CMK (cell line): ENCODE measurements at places on chromosomes 6 and 20.

- DNase-seq = no peak
Measured at GRCh38 chr6:124055963-124056362, 252.3 kb downstream of the NKAIN2 start.

DNA sequence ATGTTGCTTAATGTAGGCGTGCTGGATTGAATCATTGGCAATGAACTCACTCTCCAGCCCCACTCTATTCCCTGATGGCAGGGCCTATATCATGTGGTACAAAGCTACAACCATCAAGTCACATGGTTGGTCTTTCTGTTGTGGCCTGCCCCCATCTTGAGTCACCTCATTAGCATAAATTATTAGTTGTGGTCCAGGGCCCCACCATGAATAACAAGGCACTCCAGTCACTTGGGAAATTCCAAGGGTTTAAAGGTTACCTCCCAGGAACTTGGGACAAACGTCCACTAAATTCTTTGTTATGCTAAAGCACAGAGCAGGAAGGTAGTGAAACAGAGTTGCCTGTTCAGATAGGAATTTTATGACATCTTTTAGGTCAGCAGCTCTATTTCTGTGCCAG is 193.7 kb downstream of the SLC35F1 start:
- no peak for DNase-seq

- no peak for DNase-seq
Measured at GRCh38 chr6:105209950-105210706, 30.3 kb upstream of the POPDC3 start.

DNA sequence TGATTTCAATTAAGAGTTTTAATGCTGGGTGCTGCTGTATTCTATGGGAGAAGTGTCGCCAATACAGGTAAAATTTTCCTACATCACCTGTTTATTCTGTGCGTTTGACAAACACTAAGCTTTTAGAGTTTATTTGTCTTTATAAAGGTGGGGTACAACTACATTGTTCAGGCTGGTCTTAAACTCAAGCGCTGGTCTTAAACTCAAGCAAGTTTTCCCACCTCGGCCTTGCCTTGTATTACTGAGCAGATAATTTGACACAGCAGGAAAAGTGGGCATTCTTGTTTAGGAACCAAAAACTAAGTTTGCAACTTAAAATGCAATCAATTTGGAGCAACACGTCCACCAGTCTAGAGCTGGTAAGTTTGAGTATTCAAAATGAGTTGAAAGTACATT is 112.9 kb upstream of the BTN3A2 start:
- DNase-seq = no peak

DNA sequence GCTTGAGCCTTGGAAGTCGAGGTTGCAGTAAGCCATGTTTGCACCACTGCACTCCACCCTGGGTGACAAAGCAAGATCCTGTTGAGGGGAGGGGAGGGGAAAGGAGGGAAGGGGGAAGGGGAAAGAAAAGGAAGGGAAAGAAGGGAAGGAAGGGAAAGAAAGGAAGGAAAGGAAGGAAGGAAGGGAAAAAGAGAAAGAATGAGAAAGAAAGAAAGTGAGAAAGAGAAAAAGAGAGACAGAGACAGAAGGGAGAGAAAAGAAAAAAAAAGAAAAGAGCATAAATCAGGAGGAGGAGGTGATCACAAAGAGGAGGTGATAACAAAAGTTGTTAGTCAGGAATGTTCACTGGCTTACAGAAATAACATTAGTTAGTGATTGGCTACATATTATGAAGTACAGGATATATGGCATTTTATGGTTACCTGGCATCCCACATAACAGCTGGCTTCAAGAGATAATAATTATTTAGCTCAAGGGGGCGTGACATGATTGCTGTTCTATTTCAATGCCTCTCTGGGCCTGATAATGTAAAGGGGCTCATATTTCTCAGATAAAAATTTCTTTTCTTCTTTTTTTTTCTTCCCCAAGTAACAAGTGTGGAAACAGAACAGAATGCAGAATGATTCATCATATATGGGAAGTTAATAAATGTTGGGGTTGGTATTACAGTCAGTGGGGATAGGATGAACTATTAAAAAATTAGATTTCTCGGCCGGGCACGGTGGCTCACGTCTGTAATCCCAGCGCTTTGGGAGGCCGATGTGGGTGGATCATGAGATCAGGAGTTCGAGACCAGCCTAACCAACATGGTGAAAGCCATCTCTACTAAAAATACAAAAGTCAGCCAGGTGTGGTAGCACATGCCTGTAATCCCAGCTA is 27.1 kb downstream of the SAMHD1 start:
- DNase-seq = no peak

- no peak for DNase-seq
Measured at GRCh38 chr20:45311589-45312211, 3.6 kb upstream of the MATN4 start.

- no peak for DNase-seq
Measured at GRCh38 chr6:28212510-28213212, 12.4 kb upstream of the ZSCAN9 start.
